Effector CD4-positive, alpha-beta T cell (primary cell): ENCODE measurements at places on chromosomes 4 and X.

GRCh38 chr4:187501731-187502130 lies 493.8 kb upstream of the ZFP42 start:
- DNase-seq = no peak

- no peak for DNase-seq
Measured at GRCh38 chrX:118117741-118118140, 1.1 kb upstream of the KLHL13 start.

DNA sequence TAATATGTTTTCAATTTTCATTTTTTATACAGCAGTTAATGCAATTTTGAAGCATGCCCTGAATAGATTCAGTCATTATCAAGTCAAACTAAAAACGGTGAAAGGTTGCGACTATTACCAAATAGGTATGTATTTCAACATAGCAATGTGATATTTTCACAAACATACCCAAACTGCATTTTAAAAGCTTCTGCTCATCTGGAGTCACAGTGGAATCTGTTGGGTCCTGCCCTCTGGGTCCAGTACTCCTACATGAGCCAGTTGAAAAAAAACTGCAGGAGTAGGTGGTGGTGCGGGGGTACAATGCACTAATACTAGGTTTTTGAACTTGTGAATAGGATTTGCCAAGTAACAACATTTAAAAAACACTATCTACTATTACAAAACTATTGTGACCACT lies 938 bp downstream of the GPR34 start:
- DNase-seq = no peak

- no peak for DNase-seq
Measured at GRCh38 chr4:28788929-28789490, 1928.4 kb downstream of the STIM2 start.

GRCh38 chr4:54843946-54844345 lies 186.2 kb downstream of the KIT start:
- DNase-seq = no peak

- no peak for DNase-seq
Measured at GRCh38 chrX:53188763-53189162, 36.2 kb downstream of the KDM5C start.

DNA sequence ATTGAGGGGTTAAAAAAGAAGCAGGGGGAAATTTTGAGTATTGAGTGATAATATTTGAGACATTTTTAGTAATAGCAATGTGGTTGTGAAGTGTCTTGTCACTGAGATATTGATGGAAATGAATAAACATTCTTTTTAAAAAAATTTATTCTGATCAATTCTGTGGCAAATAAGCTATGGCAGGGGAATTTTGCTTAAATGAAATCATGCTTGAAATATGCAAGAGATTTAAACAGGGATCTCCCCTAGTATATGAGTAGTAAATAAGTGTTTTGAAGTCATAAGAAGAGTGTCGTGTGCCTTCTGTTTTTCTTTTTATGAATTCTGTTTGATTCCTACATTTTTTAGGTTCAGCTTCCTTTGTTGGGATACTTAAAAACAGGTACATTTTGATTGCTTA lies 23.2 kb downstream of the IL15 start:
- DNase-seq = no peak

DNA sequence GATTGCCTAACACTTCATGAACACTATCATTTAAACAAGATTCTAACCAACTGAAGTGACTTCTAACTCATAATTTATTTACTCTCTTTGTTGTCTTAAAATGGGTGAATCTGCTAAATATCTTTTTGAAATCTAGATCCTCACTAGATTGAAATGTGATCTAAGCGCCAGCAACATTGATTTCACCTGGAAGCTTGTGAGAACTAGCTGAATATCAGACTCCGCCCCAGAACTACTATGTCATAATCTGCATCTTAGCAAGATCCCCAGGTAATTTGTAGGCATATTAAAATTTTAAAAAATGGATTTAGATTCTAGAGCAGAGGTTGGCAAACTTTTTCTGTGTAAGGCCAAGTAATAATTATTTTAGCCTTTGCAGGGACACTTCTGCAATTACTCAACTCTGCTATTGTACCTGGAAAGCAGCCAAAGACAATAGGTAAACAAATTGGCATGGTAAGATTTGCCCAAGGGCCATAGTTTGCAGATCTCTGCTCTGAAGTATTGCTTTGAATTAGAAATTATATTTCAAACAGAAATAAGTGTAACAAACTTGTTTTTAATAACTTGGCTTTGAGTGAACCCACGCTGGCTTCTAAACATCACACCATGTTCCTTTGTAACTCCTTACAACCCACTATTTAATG lies 121.5 kb downstream of the REELD1 start:
- DNase-seq = no peak

- no peak for DNase-seq
Measured at GRCh38 chr4:120658772-120659171, 263.8 kb downstream of the PRDM5 start.

- no peak for DNase-seq
Measured at GRCh38 chrX:135505351-135505750, 15.1 kb upstream of the INTS6L start.

DNA sequence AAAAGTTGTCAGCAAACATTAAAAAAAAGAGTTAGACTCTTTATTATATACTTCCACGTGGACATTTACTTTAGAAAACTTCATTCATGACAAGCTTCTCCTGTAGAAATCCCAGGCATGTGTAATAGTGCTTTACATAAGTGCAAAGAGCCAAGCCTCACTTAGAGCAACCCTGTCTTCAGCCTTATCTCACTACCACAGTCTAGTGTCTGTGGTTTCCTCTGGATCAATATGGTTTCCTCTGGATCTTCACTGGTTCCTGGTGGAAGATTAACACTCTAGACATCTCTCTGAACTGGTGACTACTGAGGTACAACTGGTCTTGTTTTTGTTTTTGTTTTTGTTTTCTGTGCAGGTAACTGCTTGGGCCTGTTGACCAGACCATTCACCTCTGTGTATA lies 18.4 kb upstream of the ARMCX5 start:
- no peak for DNase-seq

- no peak for DNase-seq
Measured at GRCh38 chr4:157048248-157048647, 27.7 kb upstream of the GLRB start.

DNA sequence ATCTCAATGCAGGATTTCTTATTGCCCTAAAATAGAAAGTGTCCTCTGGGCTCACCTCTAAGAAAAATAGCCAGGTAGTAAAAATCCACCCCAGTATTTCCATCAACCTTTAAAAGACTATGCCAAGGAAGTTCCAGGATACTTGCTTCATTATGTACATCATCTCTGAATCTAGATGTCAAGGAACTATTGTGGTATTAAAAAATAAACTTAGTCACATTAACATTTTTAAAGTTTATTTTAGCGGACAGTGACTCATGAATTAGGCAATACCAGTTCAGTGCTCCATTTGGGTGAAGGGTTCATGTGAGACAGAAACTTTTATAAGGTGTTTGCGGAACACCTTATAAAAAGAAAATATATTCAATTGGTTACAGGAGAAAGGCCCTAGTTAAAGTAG lies 209.2 kb downstream of the ADAM29 start:
- no peak for DNase-seq

- no peak for DNase-seq
Measured at GRCh38 chr4:1508161-1509160, 102.2 kb upstream of the NKX1-1 start.

- no peak for DNase-seq
Measured at GRCh38 chr4:180377741-180378140, 1865.5 kb upstream of the TENM3 start.

GRCh38 chr4:153809307-153809706 lies 20.4 kb upstream of the SFRP2 start:
- no peak for DNase-seq

- no peak for DNase-seq
Measured at GRCh38 chrX:20026278-20026677, 35.4 kb upstream of the BCLAF3 start.

DNA sequence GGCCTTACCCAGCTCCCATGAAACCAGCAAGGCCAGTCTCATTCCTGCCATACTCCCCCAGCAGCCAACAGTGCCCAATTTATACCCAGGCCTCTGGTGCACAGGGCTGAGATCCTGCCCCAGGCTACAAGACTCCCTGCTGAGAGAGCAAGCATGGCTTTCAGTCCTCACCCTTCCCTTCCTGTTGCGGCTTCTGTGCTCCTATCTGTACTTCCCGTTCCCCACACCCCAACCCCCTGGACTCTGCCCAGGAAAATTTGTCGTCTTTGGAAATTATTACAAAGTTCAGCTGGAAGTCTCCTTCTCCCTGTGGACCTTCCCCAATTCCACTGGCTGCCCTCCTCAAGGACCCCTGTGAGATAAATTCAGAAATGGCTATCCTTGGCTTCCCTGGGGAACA lies 84.1 kb upstream of the GK2 start:
- no peak for DNase-seq

DNA sequence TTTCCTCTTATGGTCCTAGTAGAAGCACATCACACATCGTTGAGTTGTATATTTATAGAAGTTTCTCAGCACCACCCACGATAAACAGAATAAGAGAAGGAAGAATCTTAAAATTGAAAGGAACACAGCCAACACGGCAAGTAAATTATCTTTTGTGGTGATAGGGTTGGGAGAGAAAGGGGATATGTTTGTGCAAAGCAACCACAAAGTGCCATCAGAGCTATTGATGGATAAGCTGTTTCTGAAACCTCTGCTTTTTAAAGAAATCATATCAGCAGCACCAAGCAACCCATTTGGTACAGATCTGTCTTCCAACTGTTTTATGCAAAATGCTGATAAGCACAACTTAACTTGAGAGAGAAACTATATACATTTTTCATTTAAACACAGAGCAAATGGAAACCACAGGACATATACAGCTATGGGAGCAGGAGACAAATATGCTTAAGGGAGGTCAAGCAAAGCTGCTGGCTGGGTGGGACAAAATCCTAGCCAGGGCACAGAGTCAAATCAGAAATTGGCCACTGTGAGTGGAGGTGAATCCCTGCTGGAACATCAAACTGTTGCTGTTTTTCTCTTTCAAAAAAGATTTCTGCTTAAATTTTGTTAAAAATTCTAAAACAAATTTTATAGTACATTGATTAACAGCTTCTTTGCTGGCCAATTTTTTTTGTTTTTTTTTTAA lies 194.0 kb upstream of the HHIP start:
- DNase-seq = no peak
